ENCODE measurements at places on chromosomes 12 and 14. TPM values are rescaled to one million over a fixed set of nuclear protein-coding genes. Genes with fewer than 3 reads are reported as not detected.

DNA sequence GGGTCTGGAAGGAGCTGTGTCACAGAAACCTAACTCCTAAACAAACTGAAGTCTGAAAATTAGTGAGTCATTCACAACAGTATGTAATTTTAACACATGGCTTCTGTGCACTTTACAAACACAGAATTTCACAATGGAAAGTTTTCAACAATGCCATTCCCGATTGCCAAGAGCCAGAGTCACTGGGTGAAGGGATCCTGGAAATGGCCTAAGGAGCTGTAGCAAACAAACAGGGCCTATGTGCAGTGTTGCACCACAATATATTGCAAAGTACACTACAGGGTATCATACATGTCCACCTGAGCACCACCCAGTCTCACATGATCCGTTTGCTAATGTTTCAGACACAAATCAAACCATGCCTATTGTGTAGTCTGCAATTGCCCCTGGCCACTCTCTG lies 184.7 kb upstream of the OTX2 start:
- H3K36me3 ChIP-seq, result no peaks in the 10 kb centered on the region
- no peak overlapping the region for H3K27ac ChIP-seq
- no peaks in the 10 kb centered on the region for H3K4me1 ChIP-seq
- H3K4me3 ChIP-seq, result no peak overlapping the region
- no peak for DNase-seq
- no peaks in the 10 kb centered on the region for H3K27me3 ChIP-seq

DNA sequence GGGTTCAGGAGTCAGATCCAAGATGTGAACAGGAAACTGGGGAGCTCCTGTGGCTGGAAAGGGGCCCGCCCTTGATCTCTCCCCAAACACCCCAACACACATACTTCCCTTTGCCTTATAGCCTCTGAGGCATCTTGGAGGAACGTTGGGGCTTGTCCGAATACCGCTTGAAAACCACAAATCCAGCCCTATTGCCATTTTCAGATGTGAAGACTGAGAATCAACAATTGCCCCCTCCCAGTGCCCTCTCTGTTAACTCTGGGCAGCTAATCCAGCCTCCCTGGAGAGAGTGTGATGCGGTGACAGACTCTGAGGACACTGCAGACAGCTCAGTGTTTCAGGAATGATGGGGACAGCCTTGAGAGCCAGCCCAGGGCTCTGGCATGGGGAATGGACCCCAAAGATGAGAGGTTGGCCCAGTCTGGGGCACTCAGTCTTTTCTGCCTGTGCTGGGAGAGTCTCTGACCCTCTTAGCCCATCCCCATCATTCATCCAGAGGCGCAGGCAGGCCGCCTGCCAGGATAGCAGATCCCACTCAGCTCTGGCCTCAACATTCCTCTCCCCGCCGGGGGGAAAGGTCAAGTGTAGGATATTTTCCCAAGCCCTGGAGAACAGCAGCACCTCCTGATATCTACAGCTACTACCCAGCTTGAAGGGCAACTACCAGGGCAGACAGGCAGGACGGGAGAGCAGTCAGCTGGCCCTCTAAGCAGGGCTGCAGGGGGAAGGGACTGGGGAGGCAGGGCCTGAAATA lies 24.6 kb upstream of the LTBP2 start:
- H3K27me3 ChIP-seq, result no peaks in the 10 kb centered on the region
- peak overlapping the region; percentile 21 for H3K4me3 ChIP-seq
- no peaks in the 10 kb centered on the region for H3K36me3 ChIP-seq
- peaks cover 32% of the 10 kb centered on the region for H3K4me1 ChIP-seq
- peak overlapping the region; percentile 59 for H3K27ac ChIP-seq

DNA sequence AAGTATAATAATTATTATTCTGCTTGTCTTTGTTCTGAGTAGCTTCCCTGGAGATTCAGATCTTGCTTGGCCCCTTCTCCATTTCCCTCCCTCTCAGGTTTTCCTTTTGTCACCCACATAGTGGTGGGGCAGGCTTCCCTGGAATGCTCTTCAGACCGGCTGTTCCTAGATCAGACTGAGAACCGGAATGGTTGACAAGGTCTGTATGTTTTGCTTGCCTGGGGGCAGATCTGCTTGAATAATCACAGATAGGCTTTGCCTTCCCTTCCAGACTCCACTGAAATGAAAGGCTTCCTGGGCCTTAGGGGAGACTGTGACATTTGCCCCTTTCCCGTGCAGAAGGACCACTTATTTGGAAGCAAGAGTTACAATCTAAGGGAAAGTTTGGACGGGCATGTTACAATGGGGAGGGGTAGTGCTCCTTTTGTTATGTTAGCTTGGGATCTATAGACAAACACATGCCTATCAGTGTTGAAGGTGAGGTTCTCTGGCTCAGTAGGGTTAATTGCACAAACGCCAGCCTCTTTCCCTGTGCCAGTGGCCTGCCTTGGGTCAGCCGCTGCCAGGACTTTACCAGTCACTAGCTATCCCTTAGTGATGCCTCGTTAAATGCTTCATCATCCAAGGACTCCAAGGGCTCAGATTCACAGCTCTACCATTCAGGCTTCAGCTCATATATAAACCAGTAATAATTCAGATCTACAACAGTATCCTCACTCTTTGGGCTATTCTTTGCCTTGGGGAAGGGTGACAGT lies 178.6 kb downstream of the SNAPC1 start:
- peak; percentile 48 for DNase-seq
- H3K4me3 ChIP-seq, result no peak overlapping the region
- no peaks in the 10 kb centered on the region for H3K36me3 ChIP-seq
- peaks cover 34% of the 10 kb centered on the region for H3K27me3 ChIP-seq
- no peaks in the 10 kb centered on the region for H3K4me1 ChIP-seq

DNA sequence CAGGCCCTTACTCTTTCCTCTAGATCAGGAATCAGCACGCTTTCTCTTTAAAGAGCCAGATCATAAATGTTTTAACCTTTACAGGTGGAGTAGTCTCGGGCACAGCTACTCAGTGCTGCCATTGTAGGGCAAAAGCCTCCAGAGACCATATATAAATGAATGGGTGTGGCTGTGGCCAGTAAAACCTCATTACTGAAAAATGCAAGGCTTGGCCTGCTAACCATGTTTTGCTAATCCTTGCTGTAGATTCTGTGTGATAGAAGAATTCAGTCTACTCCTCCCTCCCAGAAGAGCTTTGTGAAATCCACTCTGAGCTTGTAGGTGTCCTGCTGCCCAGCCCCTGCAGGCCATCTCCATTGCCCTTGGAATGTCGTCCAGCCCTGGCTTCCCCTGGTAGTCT lies 58.1 kb downstream of the HSP90AA1 start:
- peak; percentile 68 for DNase-seq

- no peaks in the 10 kb centered on the region for H3K27me3 ChIP-seq
- H3K27ac ChIP-seq, result no peak overlapping the region
- peak; percentile 89 for DNase-seq
- no peaks in the 10 kb centered on the region for H3K4me1 ChIP-seq
These were observed 85.6 kb downstream of the GALNT9 start for GRCh38 chr12:132243596-132244310.

GRCh38 chr12:49093792-49094159 lies 825 bp downstream of the DHH start:
- peaks cover 11% of the 10 kb centered on the region for H3K4me1 ChIP-seq
- DNase-seq, result peak; percentile 85
- peaks cover 23% of the 10 kb centered on the region for H3K36me3 ChIP-seq

DNA sequence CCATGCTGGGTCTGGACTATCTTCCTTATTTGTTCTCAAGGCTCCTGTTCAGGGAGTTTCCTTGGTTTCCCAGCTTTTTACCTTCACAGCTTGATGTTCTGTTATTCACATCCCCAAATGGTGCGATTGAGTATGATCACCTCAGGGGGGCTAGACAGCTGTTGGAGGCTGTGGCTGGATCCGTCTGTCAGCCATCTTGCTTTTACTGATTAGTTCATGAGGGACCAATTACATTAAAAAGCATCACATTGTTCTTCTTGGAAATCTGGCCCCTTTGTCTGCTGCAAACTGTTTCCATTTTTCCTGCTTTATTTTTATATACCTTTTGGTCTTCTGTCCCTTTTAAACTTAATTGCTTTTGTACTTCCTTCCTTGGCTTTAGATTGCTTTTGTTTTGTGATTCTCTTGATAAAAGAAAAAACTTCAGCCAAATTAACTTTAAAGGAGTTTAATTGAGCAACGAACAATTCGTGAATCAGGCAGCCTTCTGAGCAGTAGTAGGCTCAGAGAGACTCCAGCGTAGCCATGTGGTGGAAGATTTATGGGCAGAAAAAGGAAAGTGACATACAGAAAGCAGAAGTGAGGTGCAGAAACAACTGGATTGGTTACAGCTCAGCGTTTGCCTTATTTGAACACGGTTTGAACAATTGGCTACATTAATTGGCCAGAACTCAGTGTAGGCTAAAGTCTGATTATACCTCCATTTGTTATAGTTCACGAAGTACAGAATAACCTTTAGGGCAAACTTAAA lies 208.7 kb downstream of the AEBP2 start:
- H3K27me3 ChIP-seq, result no peaks in the 10 kb centered on the region
- H3K4me3 ChIP-seq, result no peak overlapping the region
- H3K27ac ChIP-seq, result no peak overlapping the region
- H3K36me3 ChIP-seq, result no peaks in the 10 kb centered on the region
- DNase-seq, result no peak

- H3K4me1 ChIP-seq, result peaks cover 43% of the 10 kb centered on the region
- no peaks in the 10 kb centered on the region for H3K36me3 ChIP-seq
- DNase-seq, result no peak
- peak overlapping the region; percentile 15 for H3K27ac ChIP-seq
- H3K4me3 ChIP-seq, result no peak overlapping the region
These were observed 40.6 kb upstream of the LRTM2 start for GRCh38 chr12:1779783-1780182.

Gene RNASE7
- total RNA-seq, result not detected

Gene TTC9
- total RNA-seq, result 0.29 TPM

Gene PLBD1
- 4.7 TPM for total RNA-seq

All from osteoblast (primary cell).